Mammary microvascular endothelial cell (primary cell): ENCODE measurements at places on chromosomes 11 and 22. TPM values are rescaled to one million over a fixed set of nuclear protein-coding genes. Genes with fewer than 3 reads are reported as not detected.

Gene BLID
- not detected in 2 replicates for total RNA-seq

Gene ABCG4
- total RNA-seq = 0.10 TPM in 1 of 2 replicates, not detected in the other

Gene SNU13
- total RNA-seq = 161 and 168 TPM in 2 replicates

Gene UPK2
- total RNA-seq = not detected in 2 replicates

Gene CD151
- total RNA-seq = 660 and 700 TPM in 2 replicates

Gene CLTCL1
- 2.4 and 3.5 TPM in 2 replicates for total RNA-seq

Gene APOA4
- total RNA-seq = not detected in 2 replicates

Gene FGF19
- not detected in 2 replicates for total RNA-seq

Gene TXNRD2
- 83.2 and 83.9 TPM in 2 replicates for total RNA-seq

Gene GSTT2B
- total RNA-seq = 9.9 and 11.7 TPM in 2 replicates

Gene OR56A4
- not detected in 2 replicates for total RNA-seq

Gene KCNK4
- total RNA-seq = not detected in 2 replicates
